NCI-H1694 treated with DMSO at 0.1 percent for 48 hours (cell line): ENCODE measurements at places on chromosomes 5 and 9.

- no peak for DNase-seq
These were observed 30.0 kb upstream of the JMY start for GRCh38 chr5:79205965-79206364.

DNA sequence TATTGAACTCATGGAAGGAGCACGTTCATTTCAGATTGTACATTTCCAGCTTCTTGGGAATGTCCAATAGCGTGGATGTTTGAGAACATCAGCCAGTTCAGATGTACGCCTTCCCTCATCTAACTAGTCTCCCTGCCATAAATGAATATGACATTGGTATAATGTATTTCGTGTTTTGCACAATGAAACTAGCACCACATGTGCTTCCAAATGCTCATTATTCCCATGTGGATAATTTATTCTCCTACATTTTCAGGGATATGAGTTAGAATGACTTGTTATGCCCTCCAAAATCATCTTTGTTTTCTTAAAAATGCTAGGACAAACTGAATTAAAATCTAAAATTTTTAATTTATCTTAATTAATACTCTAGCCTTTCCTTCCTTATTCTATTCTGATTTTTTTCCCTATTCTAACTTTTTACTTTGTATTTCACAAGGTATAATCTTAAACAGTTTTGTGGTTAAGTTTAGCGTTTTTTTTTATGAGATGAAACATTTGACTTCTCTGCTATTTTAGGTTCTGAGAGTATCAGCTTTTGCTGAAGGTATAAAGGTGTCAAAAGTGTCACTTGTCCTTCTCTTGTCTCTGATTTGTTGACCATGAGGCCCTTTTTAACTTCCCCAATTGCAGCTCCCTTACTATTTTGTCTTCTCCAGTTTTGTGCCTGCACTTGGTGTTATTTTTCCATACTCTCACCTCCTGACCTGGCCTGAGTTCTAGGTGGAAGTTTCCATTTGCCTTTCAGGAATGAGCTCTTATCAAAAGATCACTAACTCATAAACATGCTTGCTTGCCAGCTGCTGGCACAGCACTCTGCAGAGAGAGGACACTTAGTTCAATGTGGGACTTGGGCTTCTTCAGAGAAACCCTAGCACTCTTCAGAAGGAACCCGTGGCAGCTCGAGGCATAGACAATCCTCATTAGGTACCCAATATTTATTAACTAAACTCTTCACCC lies 106.8 kb downstream of the FRMD3 start:
- DNase-seq = no peak

- no peak for DNase-seq
These were observed 7.3 kb downstream of the HABP4 start for GRCh38 chr9:96457266-96457665.

GRCh38 chr5:34609951-34610441 lies 46.1 kb upstream of the RAI14 start:
- no peak for DNase-seq

GRCh38 chr9:16510482-16510881 lies 360.0 kb downstream of the BNC2 start:
- DNase-seq = no peak

- DNase-seq = no peak
These were observed 88.7 kb downstream of the NTNG2 start for GRCh38 chr9:132250324-132251262.

- no peak for DNase-seq
These were observed 3.0 kb upstream of the IFNW1 start for GRCh38 chr9:21144603-21145002.

DNA sequence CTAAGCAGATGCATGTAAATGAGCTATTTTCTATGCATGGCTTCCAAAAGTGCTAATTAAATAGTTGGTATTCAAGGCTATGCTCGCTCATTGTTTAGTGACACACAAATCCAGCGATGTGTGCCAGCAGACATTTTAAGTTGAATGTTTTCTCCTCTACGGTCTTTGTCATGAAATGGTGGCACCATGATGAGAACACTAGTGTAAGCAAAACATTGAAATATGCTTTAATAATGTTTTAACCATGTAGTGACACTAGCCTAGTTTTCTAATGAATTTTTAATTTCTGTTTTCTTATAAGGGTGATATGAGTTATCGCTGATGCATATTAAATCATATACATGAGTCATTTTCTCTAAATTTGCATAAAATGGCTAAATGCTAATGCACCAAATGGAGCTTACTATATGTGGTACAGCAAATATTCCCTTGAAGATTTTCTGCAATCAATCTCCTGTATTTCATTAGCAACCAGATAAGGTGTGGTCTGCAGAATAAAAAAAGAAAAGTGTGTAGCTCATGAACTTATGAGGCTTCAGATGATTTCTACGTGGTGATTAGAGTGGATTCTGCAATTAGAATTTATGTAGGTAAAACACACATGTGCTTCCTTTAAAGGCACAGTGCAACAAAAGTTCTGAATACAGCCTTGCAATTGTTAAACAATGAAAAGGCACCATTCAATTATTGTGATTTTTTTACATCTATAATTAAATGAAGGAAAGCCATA lies 226.6 kb downstream of the MEF2C start:
- no peak for DNase-seq

GRCh38 chr5:69050214-69050613 lies 43.6 kb upstream of the SLC30A5 start:
- DNase-seq = no peak

- DNase-seq = no peak
These were observed 195.3 kb upstream of the MVB12B start for GRCh38 chr9:126131066-126132010.

- DNase-seq = no peak
These were observed 83.0 kb downstream of the GRIA1 start for GRCh38 chr5:153573326-153574033.

- no peak for DNase-seq
These were observed 52.4 kb downstream of the ASS1 start for GRCh38 chr9:130497139-130497538.

DNA sequence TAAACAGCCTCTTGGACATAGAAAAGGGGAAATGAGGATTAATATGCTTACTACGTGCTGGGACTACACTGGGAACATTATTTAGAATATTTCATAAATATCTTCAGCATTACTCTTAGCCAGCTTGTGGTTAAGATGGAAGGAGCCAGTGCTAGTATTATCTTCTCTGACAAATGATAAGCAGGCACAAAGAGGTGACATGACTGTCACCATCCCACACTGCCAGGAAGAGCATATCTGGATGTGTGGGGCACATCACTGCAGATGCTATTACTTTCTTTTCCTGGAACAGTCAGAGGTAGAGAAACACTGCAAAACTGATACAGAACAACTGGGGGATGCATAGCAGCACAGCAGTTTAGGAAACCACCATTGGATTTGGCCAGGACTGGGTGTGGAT lies 281.0 kb upstream of the TNC start:
- DNase-seq = no peak

GRCh38 chr5:16776611-16777251 lies 159.4 kb downstream of the MYO10 start:
- no peak for DNase-seq

GRCh38 chr9:121115466-121115865 lies 40.7 kb downstream of the CNTRL start:
- no peak for DNase-seq

GRCh38 chr5:145925353-145925752 lies 11.0 kb upstream of the SH3RF2 start:
- DNase-seq = no peak

DNA sequence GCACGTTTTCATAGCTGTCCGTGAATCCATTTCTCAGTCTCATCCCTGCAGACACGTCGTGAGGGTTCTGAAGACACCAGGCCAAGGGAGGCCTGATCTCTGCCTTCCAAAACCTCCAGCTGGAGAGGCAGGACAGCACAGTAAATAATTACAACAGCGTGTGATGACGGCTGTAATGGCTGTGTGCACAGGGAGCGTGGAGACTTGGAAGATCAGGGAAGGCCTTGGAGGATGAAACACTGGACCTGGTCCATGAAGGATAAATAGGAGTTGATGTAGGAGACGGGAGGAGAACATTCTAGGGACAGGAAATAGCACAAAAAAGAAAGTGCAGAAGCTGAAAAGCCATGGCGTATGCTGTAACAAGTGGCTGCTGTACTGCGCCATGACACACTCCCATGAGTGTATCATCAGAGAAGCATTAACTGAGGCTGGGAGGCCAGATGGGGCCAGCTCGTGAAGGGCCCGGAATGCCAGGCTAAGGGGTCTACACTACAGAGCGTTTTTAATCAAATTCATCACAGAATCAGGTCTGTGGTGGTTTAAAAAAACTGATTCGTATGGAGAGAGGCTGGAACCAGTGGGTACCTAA lies 97.2 kb downstream of the CRB2 start:
- DNase-seq = no peak

- no peak for DNase-seq
These were observed 574.7 kb upstream of the MEF2C start for GRCh38 chr5:89457411-89458331.

GRCh38 chr9:89528540-89528939 lies 30.6 kb upstream of the SEMA4D start:
- no peak for DNase-seq

DNA sequence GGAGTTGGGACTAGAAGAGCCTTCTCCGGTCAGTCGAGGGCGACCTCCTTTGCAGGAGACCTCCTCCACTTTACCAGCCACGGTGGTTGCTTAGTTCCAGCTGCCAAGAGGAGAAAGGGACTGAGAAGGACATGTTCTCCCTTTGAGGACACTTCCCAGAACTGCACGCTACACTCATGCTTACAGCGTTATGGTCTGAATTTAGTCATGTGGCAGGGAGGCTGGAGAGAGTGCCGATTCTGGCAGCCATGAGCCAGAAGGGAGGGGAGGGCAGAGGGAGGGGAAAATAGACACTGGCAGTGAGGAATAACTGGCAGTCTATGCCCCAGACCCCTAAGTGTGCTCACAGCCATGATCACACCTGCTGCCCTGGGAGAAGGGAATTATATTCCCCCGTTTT lies 47.8 kb downstream of the TSPAN17 start:
- no peak for DNase-seq

- no peak for DNase-seq
These were observed 113.6 kb downstream of the ACTL7B start for GRCh38 chr9:108742191-108742590.

DNA sequence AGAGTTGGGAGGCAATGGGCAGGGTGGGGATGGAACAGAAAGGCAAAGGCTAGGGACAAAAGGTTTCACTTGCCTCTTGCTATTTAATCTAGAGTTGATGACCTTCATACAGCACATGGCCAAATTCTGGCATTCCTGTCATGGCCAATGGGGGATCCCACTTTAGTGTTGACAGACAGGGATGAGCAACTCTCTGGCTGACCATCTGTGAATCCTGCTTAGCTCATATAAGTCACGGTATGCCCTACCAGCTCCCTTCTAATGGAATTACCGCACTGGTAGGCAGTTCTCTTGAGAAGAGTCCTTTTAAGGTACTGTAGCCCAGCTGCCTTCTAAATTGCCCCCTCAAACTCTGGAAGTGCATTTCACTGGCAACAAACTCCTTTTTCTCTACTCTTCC lies 76.1 kb downstream of the MAMDC2 start:
- DNase-seq = no peak

- DNase-seq = no peak
These were observed 36.1 kb downstream of the OLFML2A start for GRCh38 chr9:124813041-124813440.

DNA sequence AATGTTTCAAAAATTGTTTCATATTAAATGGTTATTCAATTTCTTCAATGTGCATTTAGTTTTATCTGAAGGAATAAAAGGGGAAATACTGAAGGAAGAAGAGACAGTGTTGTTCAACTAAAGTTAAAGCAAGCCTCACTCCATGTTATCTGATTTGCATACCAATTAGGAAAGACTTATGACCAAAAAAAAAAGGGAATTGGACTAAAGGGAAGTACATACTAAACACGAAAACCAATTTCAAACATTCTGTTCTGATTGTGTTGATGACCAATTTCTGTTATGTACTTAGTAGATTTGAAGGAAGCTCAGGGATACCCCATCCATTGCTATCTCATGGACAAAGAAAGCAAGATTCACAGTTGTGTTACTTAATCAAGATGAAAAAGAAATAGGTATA lies 4.9 kb upstream of the GAPT start:
- DNase-seq = no peak

GRCh38 chr5:57718155-57718554 lies 235.5 kb upstream of the ACTBL2 start:
- no peak for DNase-seq

GRCh38 chr5:74638970-74639806 lies 1.3 kb downstream of the ENC1 start:
- no peak for DNase-seq
